Heart left ventricle (tissue), 16 donors: ENCODE measurements at places on chromosomes 12 and 14.

DNA sequence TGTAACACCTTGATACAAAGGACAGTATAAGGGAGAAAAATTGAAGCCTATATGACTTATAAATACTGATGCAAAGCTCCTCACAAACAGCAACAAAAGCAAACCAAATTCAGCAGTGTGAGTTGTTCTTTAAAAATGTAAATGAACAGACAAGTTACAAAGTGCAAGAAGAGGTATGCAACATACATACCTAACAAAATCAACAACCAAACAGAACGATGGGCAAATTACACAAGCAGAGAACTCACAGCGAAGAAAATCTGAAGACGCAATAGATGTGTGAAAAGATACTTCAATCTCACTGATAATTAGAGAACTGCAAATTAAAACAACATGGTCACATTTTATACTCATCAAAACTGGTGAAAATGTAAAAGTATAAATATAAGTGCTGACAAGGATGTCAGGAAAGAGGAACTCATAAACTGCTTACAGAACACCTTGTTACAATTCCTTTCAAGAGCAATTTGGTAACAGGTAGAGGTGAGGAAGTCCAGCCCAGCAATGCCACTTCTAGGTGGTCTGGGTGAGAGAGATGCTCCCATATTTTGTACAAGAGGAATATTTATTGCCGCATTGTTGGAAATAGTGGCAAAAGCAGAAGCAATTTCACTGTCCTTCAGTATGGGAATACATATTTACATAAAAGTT is 47.3 kb downstream of the CORO1C start:
- no peak for DNase-seq

DNA sequence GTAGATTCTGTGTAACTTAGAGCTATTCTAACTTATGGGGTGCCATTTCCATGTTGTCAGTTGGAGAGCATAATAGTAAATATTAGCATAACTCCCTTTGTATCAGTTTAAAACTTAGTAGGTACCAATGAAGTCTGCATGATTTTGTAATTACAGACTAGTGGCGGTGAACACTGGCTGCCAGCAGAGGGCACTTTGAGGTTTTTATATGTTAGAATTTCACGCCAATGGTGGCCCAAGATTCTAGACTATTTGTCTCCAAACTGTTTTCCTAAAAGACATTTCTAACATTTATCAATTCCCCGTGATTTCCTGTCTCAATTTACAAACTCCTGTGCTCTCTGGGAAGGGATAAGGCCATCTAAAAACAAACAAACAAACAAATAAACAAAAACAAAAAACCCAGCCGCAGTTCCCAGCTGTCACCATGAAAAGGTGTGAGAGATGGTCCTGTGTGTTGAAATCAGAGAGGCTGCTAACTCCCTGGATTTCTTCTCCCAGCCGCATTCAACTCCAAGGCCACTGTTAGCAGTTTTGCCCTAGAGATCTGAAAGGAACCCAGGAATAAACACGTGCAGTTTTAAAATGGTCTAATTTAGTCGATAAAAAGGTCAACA is 57.6 kb downstream of the BRMS1L start:
- no peak for DNase-seq

DNA sequence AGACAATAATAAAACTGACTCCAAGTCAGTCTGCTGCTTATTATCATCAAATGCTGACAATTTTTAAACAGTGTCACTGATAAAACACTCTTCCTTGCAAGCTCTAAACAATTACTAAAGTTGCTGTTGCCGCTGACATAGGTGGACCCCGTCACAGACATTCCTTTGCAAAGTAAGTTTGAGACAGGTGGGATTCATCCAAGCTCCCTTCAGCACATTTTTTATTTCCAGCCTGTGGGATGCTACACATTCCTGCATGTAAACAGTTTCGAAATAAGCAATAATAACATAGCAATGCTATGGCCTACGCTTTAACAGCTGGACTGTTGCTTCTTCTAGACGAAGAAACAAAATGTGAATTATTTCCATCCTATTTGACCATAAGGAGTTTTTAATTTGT is 85.4 kb upstream of the HIF1A start:
- no peak for DNase-seq

GRCh38 chr14:105876158-105876557 is 349.8 kb downstream of the TMEM121 start:
- peak; percentile 4 for DNase-seq

GRCh38 chr14:65423982-65424381 is 11.5 kb downstream of the FUT8 start:
- DNase-seq = no peak

DNA sequence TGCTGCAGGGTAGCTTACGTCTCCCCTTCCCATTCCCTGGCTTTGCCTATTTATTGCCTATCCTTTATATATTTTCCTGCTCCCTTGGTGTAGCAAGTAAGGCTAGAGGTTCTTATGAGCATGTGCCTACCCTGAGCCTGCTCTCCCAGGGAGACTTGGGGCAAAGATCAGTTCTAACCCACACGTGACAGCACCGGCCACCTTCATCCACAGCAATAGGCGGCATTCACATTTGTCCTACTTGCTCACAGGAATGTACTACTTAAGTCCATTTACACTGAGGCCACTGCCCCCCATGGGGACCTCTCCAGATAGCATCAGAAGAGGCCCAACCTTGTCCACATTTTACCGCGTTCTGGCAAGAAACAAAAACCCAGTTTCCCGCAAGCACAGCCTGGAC is 8.7 kb downstream of the GPR68 start:
- DNase-seq = no peak

GRCh38 chr12:2432856-2433255 is 361.9 kb upstream of the FKBP4 start:
- no peak for DNase-seq

DNA sequence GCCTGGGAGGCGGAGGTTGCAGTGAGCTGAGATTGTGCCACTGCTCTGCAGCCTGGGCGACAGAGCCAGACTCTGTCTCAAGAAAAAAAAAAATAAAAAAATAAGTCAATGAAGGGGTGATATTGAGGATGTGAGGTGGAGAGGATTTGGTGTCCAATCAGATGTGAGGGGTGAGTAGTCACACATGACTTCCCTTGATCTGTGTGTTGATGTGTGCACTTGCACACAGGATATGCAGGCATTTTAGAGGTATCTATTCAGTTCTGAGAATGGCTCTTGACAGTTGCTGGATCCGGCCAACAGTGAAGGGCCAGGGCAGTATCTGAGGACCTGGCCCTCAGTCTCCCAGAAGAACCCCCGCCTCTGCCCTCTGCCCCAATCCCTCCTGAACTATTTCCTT is 7.8 kb upstream of the SP7 start:
- no peak for DNase-seq

- DNase-seq = no peak
Measured at GRCh38 chr14:60506462-60506984, 2.4 kb upstream of the SIX6 start.

DNA sequence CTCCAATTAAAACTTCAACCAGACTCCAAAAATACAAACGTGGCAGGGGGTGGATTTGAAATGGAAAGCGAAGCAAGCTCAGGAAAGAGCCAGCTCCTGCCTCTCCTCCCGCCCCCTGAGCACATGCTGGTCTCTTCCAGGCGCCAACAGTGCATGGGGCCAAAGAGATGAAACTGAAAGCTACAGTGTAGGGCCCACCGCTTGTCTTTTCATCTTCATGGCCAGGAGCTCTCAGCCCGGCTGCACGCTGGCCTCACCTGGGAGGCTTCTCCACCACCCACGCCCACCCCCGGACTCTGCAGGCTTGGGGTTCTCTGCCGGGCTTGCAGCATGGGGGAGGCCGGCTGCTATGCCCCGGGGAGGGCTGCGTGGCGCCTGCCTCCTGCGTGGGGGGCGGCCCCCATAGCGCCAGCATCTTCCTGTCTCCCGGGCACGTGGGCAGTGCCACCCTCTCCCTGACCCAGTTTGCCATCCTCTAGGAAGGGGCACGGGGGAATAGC is 2.0 kb downstream of the RIMBP2 start:
- no peak for DNase-seq

- no peak for DNase-seq
Measured at GRCh38 chr14:69882915-69883314, 3.7 kb downstream of the SMOC1 start.

DNA sequence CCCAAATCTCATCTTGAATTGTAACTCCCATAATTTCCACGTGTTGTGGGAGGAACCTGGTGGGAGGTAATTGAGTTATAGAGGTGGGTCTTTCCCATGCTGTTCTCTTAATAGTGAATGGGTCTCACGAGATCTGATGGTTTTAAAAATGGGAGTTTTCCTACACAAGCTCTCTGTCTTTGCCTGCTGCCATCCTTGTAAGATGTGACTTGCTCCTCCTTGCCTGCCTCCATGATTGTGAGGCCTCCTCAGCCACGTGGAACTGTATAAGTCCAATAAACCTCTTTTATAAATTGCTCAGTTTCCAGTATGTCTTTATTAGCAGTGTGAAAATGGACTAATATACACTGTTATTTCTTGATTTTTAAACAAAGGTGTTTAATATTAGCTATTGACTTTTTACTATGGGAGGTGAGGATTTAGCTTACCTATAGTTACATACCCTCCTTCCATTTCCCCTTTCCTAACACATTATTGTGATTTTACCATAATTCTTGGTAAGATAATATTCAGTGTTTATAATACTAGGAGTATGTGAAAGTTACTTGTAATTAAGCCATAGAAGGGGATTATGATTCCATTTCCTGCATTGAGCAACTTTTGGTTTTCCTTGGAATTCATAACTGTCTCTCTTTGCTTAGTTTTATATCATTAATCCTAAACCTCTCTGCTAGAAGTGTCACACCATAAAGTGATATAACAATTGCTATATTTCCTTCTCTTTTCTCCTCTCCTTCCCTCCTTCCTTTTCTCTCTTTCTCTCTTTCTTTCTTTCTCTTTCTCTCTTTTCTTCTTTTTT is 151.0 kb upstream of the KRAS start:
- no peak for DNase-seq

- DNase-seq = no peak
Measured at GRCh38 chr12:15011162-15011561, 38.3 kb downstream of the PDE6H start.

DNA sequence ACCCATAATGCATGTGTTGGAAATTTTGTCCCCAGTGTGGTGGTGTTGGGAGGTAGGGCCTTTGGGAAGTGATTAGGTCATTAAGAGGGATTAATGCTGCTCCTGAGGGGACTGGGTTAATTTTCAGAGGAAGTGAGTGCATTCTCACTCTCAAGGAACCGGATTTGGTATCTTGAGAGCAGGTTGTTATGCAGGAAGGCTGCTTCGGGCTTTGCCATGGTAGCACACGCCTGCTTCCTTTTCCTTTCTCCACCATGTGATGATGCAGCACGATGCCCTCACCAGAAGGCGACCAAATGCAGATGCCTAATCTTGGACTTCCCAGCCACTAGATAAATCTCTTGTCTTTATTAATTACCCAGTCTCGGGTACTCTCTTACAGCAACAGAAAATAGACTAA is 257.1 kb downstream of the SSPN start:
- no peak for DNase-seq

DNA sequence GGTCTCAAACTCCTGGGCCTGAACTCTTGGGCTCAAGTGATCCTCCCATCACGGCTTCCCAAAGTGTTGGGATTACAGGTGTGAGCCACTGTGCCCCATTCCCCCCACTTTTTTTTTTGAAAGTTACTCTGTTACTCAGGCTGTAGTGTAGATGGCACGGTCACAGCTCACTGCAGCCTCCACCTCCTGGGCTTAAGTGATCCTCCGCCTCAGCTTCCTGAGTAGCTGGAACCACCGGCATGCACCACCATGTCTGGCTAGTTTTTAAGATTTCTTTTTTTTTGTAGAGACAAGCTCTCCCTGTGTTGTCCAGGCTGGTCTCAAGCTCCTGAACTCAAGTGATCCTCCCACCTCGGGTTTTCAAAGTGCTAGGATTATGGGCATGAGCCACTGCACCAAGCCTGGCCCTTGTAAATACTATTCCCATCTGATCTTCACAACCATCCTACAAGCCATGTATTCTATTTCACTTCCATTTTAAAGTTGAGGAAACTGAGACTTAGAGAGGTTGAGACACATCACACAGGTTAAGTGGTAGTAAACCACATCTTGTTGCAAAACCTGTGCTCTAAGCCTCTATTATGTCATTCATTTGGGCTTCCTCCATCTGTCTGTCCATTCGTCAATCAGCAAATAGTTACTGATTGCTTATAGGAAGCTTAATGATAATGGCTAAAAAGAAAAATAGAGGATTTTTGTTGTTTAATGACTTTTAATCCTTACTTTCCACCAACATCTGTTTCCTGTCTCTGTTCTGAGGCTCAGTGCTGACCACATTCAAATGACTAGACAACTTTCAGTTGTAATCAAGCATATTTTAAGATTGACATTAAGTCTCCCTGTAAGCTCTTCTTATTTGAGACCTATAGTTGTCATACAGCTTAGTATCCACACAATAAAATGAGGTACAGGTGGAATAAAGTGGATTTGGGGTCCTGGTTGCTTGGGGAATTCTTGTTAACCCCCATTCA is 9.2 kb downstream of the ASCL4 start:
- no peak for DNase-seq

DNA sequence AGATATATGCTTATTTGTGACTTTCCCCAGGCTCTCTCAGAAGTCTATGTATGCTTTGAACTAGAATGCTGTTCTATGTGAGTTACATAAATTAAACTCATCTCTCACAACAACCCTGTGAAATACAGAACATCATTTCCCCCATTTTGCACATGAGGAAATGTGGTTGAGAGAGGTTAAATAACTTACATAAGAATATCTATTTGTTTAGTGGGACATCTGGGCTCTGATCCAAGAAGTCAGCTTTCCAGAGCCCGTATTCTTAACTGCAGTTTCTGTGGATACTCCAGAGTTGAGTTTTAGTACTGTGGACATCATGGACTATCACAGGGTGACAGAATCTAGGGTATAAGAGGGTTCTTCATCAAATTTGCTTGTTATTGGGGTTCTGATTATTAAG is 242.5 kb upstream of the ARHGAP5 start:
- no peak for DNase-seq

DNA sequence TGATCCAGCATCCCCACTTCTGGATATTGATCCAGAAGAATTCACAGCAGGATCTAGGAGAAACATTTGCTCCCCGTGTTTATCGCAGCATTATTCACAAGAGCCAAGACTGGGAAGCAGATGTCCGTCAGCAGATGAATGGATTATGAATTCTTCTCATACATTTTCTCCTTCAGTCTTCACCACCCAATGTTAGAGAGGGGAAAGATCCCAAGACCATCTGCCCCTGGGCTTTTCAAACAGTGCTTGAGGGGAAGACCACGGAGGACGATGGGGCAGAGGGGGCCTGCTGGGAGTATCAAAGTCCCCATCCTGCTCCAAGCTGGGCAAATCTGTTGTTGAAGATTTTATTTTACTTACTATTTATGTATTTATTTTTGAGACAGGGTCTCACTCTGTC is 41.1 kb downstream of the SERPINA3 start:
- DNase-seq = no peak

DNA sequence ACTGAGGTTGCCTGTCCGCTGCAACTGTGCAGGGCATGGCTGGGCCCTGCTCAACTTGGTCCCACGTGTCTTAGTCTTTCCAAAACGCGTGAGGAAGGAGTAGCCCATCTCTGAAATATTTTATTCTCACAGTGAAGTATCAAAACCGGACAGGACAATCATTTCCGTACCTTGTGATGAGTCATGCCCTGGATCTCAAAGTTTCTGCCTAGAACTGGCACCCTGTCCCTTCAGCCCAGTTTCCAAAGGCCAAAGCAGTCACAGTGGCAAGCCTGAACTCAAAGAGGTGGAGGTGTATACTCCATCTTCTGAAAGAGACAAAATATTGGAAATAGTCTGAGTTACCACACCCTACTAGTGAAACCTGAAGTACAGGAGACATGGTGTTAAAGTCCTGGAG is 28.5 kb upstream of the SRGAP1 start:
- no peak for DNase-seq

GRCh38 chr14:52046376-52046917 is 22.4 kb downstream of the NID2 start:
- DNase-seq = no peak

GRCh38 chr12:22525426-22525825 is 18.9 kb downstream of the C2CD5 start:
- no peak for DNase-seq
